ENCODE measurements at places on chromosomes 11 and 22.

DNA sequence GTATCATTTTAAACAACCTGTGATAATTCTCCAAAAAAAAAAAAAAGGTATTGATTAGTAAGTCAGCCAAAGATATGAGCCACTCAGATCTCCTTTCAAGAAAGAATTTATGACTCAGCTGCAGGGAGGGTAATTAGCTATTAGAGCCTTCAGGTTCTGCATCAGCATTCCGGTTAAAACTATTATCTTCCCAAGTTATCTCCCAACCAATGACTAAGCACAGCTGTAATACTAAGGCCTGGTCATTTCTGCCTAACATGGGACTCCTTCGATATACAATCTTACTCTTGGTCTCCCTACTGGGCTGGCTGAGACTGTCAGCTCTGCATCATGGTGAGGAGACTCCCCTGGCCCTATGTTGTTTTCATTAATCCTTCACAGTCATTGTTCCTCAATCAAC, 60.4 kb downstream of the SBF2 start:
- peak; percentile 70 for DNase-seq

DNA sequence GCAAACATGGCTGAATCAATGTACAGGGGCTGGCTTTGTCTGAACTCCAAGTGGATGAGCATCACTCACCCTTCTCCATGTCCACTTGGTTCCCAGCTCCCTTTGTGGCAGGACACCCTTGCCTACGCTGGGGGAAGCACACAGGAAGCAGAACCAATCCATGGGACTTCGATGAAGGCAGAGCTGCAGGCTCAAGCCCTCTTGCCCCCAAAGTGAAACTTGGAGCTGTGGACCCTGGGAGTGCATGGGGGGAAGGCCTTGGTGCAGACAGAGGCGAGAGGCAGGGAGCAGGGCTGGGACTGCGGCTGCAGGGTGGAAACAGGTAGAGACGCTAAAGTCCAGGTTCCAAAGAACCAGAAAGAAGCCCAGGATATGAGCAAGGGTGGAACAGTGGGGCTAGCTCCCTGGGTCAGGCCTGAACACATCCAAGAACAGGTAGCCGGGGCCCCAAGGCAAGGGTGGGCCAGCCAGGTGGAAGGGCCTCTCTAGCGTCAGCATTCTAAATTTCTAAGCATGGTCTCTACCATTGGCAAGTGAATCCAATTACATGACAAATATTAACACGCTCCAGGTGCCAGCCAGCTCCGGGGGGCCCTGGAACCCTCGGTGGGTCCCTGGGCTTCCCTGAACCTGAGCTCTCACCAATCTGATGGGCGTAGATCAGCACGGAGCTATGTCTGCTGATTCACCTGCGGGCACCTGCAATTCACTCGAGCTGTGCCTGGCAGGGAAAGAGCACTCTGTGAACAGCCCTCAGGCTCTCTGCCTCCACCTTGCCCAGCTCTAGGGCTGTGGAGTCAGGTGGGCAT, 532.8 kb downstream of the BRD1 start:
- DNase-seq = no peak

- peak; percentile 58 for DNase-seq
Observed at GRCh38 chr11:76030968-76031590, 175.2 kb downstream of the WNT11 start.

GRCh38 chr11:574632-575312, 1.5 kb upstream of the PHRF1 start:
- no peak for DNase-seq

GRCh38 chr11:45385423-45385822, 99.3 kb upstream of the SYT13 start:
- no peak for DNase-seq

DNA sequence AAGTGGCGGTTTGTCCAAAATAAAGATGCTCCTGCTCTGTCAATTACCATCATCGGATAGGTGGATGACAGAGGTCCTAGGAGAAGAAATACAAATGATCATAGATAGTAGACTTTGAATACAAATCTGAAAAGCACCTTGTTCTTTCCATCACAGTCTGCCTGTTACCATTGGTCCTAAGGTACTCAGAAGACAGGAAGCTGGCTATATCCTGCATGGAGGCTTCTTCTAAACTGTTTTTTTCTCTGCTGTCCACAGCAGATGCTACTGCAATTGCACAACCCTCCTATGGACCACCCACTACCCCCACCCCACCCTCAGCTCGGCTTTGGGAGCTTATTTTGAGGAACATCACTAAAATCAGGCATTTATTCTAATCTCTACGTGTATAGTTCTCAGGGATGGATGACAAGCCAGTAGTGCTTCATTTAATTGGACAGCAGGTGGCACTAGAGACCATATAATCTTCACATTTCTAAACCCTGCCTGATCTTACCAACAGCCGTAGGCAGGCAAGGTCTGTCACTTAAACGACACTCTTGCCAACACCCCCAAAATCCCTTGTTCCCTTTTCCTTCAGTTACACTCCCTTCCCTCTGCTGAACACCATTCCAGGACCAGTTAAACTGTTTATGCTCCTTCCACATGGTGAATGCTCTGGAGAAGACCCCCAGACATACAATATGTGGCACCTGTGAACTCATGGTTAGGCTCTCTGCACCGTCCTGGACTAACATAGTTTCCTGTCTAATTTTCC, 6.6 kb upstream of the PTS start:
- peak; percentile 87 for DNase-seq

DNA sequence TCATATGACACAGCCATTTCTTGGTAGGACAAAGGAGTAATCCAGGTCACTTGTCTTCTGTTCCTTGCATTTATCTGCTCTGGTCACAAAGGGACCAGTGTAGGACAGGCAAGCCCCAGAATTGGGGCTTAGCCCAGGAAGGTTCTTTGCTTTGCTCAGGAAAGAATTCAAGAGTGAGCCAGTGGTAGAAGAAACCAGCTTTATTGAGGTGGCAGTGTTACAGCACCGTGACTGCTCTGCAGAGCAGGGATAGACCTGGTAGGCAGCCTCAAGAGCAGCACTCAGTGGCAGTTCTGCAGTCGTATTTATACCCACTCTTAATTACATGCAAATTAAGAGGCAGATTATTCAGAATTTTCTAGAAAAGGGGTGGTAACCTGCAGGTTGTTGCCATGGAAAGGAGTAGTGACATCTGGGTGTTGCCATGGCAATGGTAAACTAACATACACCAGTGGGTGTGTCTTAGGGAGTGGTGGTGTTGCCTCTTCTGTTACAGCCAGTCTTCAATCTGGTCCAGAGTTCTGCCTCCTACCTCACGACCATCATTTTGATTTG, 84.9 kb upstream of the RAB1B start:
- peak; percentile 24 for DNase-seq

- no peak for DNase-seq
Observed at GRCh38 chr11:6414874-6415328, 4.0 kb downstream of the APBB1 start.

GRCh38 chr11:110362971-110363509, 66.6 kb upstream of the RDX start:
- peak; percentile 53 for DNase-seq

- DNase-seq = no peak
Observed at GRCh38 chr11:60860943-60861342, 5.2 kb upstream of the PTGDR2 start.

GRCh38 chr11:47418454-47419259, 7.6 kb downstream of the PSMC3 start:
- no peak for DNase-seq

- DNase-seq = no peak
Observed at GRCh38 chr11:17601256-17601671, 54.2 kb downstream of the OTOG start.

- no peak for DNase-seq
Observed at GRCh38 chr22:48354096-48354495, 1473.6 kb downstream of the BRD1 start.

- DNase-seq = no peak
Observed at GRCh38 chr22:35524966-35525686, 15.5 kb upstream of the RASD2 start.

DNA sequence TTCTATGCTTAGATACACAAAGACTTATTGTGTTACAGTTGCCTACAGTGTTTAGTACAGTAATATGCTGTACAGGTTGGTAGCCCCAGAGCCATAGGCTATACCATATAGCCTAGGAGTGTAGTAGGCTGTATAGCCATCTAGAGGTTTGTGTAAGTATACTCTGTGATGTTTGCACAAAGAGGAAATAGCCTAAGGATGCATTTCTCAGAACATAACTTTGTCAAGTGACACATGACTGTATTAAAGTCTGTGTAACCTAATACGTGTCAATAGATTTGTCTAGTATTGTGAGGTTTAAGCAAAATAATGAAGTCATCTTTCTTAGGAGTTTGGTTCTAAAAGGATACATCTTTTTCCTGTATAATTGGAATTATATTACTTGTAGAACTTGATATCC, 5.5 kb downstream of the ZC3H12C start:
- DNase-seq = no peak

GRCh38 chr22:21641417-21641788, 699 bp upstream of the SDF2L1 start:
- peak; percentile 65 for DNase-seq

- DNase-seq = no peak
Observed at GRCh38 chr22:42967005-42967404, 47.9 kb downstream of the PACSIN2 start.

DNA sequence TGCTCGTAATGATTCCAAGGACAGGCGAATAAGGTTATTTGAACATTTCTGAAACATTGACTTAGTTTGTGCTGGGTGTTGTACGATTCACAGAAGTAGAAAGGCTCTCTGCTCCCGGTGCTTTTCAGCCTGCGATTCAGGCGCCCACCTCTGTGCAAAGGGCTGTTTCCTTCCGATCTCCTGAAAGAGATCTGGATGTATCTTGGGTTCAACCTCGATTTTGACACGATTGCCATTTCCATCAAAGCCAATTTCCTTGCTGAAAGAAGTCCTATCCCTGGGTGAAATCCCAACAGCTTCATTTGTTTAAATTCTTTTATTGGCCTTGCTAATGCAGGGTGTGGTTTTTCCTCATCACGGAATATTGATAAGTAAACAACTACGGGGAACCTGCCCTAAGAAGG, 1.1 kb upstream of the ZC3H12C start:
- DNase-seq = no peak

DNA sequence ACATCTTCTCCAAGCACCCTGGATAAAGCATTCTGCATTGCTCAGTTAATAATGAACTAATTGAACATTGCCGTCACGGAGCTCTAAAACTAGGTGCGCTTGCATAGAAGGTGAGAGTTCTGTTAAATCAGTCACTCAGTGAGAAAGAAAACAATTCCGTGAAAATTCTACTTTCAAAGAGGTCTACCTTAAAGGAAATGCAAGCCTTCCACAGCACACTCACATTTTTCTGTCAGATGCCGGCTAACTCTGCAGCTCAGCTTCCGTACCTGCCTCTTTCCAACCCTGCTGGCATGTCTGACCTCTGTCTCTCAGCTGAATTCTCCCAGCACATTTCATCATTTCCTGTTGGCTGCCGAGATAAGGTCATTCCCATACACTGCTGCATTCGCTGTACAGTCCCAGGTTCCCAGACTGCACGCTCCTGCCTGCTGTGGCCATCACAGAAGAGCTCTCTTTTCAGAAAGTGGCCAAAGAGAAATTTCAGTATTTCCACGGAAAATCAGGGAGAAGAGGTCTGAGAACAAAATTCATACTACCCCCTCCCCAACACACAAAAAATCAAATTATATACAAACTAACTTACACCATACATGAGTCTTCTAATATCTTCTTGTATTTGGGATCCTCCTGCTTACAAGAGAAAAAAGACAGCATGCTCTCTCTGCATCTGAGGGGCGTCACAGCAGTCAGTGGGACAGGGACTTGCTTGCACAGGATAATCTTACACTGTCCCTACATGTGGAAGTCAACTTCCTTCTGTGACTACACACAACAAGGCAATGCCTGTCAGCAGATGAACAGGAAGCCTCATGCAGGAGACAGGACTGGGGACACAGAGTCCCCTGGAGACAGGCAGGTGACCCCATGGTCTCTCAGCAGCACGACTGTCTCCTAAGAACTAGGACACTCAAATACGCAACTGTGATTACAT, 55.1 kb downstream of the PACSIN2 start:
- DNase-seq = peak; percentile 93

DNA sequence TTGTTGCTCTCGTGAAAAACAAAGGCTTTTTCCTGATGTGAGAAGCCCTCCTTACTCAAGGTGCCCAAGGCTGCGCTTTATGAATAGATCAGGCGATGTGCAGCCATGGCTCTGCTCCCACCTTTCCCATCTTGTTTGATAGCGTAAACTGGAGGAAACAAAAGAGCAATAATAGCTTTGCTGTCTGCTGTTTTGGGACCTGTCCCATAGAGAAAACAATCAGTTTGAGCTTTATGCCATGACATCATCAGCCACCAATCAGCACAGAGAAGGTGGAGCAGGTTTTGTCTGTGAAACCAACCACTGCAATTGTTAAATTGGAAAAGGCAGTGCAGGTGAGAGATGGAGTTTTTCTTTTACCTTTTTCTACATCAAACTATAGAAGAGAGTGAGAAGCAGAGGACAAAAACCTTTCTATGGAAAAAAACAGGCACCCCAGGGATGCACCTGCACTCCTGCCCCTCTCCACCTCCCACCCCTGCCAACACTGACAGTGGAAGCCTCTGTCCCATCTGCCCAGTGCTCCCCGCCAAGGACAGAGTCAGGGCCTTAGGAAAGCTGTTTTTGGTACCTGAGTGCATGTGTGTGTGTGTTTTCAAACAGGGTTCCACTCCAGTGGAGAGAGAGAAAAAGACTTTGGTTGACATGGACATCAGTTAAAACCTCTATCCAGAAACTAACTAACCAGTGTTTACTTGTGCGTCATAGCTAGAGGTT, 80.7 kb downstream of the MICAL3 start:
- DNase-seq = no peak

- no peak for DNase-seq
Observed at GRCh38 chr22:38645430-38645829, 10.8 kb downstream of the FAM227A start.

GRCh38 chr11:130601141-130601540, 152.7 kb downstream of the ADAMTS15 start:
- peak; percentile 55 for DNase-seq

- no peak for DNase-seq
Observed at GRCh38 chr11:3170756-3171650, 5.9 kb upstream of the OSBPL5 start.

DNA sequence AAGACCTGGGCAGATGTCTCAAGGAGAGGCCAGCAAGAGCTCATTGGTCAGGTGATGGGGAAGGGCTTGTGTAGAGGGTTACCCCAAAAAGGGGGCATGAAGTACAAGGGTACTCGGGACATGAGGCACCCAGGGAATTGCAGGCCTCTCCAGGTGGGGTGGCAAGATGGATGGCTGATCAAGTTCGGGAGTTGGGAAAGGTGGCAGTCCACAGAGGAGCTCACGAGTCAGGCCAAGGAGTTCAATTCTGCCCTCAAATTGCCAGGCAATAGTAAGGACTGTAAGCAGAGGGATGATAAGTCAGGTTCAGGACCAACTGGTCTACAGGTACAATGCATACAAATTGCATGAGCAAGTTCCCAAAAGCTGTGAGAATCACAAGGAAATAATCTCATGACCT, 42.3 kb upstream of the SLC25A1 start:
- DNase-seq = no peak

- no peak for DNase-seq
Observed at GRCh38 chr22:26981541-26981940, 324.2 kb downstream of the MIAT start.

All from cardiac fibroblast (primary cell).